ENCODE measurements at places on chromosomes 3 and 15. TPM values are rescaled to one million over a fixed set of nuclear protein-coding genes. Genes with fewer than 3 reads are reported as not detected.

Gene GNAT1
- not detected for total RNA-seq

Gene RYR3
- not detected for total RNA-seq

Gene SOX2
- not detected for total RNA-seq

Gene REC114
- total RNA-seq: not detected

DNA sequence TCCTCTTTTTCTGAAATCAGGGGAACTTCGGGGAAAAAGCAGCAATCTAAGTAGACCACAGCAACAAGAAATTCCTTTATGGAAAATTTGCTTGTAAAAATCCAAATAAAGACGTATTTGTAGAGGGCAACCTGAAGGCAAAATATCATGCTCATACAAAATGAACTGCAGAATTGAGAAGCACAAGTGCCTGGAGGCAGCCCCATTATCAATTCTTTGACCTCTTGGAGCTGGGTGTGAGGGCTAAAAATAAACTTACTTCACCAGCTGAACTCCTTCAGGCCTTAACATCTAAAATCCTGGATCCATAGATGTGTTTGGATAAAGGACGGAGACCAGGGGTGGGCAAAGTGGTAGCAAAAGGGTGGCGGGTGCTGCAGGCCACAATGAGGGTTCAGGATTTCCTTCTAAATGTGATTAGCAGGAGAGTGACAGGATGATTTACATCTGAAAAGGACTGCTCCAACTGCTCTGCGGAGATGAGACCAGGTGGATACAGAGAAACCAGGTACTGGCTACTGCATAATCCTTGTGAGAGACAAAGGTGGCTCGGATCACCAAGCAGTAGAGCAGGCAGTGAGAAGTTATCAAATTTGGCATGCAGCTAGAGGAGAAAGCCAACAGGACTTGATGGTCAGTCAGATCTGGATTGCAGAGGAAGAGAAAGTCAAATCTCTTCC lies 81.7 kb upstream of the TJP1 start:
- no peaks in the 10 kb centered on the region for H3K36me3 ChIP-seq
- no peak overlapping the region for H3K27ac ChIP-seq
- no peaks in the 10 kb centered on the region for H3K4me1 ChIP-seq
- no peak for DNase-seq
- H3K27me3 ChIP-seq: peaks cover 33% of the 10 kb centered on the region

DNA sequence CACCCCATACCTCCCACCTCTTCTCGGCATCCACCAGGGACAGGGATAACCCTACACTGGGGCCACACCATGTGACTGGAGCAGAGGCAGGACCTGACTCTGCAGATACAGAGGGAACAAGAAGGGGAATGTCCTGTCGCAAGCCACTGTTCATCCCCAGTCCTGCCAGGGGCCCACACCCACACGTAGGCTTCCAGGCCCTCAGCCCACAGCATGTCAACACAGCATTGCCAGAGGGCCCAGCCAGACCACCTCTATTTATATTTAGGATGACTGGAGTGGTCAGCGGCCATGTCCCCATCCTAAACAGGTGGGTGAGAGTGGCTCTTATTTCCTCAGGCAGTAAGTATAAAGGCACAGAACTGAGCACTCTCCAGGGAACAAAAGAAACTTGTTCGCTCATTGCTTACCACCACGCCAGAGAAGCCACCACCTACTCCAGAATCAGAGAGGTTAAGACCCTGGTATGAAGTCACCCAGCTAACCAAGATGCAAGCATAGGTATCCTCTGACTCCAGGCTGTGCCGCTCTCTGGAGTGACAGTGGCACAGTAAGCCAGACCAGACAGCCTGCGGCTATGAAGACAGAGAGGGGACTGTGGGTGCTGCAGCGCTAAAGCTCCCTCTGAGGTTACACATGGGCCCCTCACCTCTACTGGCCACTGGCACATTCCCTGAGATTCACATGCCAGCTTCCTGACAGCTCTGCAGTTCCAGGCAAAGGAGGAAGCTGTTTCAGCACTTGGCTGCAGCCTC lies 67.9 kb downstream of the LRIG1 start:
- no peaks in the 10 kb centered on the region for H3K36me3 ChIP-seq
- H3K4me1 ChIP-seq: peaks cover 4% of the 10 kb centered on the region
- H3K27me3 ChIP-seq: peaks cover 11% of the 10 kb centered on the region
- no peak overlapping the region for H3K4me3 ChIP-seq
- H3K27ac ChIP-seq: no peak overlapping the region

DNA sequence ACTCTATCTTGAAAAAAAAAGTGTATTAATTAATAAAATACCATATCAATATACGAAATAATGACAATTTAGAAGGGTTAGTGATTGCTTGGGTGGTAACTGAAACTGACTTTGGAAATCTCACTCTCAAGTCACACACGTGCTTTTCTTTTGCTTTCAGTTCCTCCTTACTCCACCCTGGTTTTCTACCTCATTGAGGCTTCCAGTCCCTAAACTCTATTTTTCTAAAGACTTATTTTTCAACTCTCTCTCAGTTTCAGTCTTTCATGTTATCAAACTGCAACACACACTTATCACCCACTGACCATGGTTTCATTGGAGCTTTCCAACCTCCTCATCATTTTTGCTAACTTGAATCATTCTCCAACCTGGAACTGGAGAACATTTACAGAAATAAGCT lies 23.5 kb downstream of the IL12A start:
- H3K36me3 ChIP-seq: no peaks in the 10 kb centered on the region
- no peak for DNase-seq
- no peak overlapping the region for H3K4me3 ChIP-seq
- H3K4me1 ChIP-seq: peaks cover 5% of the 10 kb centered on the region

GRCh38 chr15:87490666-87491065 lies 765.9 kb downstream of the NTRK3 start:
- peaks cover 10% of the 10 kb centered on the region for H3K27me3 ChIP-seq

- no peaks in the 10 kb centered on the region for H3K36me3 ChIP-seq
- no peak overlapping the region for H3K4me3 ChIP-seq
- H3K4me1 ChIP-seq: peaks cover 7% of the 10 kb centered on the region
- no peak for DNase-seq
- H3K27ac ChIP-seq: no peak overlapping the region
- H3K27me3 ChIP-seq: peaks cover 5% of the 10 kb centered on the region
Measured at GRCh38 chr3:57545636-57546268, 1.6 kb upstream of the DNAH12 start.

- peaks cover 9% of the 10 kb centered on the region for H3K27me3 ChIP-seq
- no peak for DNase-seq
- no peaks in the 10 kb centered on the region for H3K36me3 ChIP-seq
- H3K4me3 ChIP-seq: no peak overlapping the region
- peaks cover 11% of the 10 kb centered on the region for H3K4me1 ChIP-seq
Measured at GRCh38 chr3:46080969-46081345, 53.7 kb upstream of the XCR1 start.

- no peak overlapping the region for H3K4me3 ChIP-seq
- H3K36me3 ChIP-seq: peaks cover 32% of the 10 kb centered on the region
- H3K4me1 ChIP-seq: peaks cover 12% of the 10 kb centered on the region
Measured at GRCh38 chr3:128217702-128218547, 64.6 kb downstream of the EEFSEC start.

DNA sequence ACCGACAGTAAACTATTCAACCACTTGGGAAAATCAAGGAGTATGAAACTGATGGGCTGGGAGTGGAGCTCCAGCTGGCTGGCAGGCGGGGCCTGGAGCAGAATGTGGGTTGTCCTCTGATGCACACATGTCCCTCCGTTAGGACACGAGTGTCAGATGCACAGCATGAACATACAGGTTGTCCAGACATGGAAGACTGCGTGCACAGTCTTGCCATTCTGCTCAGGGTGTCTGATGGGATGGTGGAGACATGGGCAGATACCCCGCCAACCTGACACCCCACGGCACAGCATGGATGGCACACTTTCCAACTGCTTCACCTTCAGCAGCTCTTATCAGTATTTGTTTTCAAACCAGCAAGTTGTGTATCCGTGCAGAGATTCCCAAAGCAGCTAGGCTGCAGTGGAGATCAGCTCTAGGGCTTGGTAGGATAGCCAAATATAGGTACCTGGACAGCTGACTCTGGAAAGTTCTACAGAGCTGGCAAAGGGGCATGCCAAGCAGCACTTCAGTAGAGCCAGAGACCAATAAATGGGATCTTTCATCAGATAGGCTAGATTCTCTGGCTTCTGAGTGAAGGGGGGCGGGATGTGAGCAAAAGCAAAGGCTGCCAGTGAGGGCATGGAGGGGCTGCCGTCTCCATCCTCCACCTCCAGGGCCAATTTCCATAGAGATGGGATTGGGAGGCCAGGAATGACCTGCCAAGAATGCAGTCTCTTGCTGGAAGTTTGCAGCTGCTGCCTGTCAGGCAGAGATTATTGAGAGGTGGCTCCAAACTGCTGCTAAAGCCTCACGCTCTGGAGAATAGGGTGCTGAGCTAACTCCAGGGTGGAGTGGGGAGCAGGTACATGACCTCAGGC lies 47.2 kb upstream of the KY start:
- H3K4me3 ChIP-seq: no peak overlapping the region
- no peak overlapping the region for H3K27ac ChIP-seq
- H3K36me3 ChIP-seq: no peaks in the 10 kb centered on the region

- peaks cover 25% of the 10 kb centered on the region for H3K4me1 ChIP-seq
- no peaks in the 10 kb centered on the region for H3K36me3 ChIP-seq
- H3K4me3 ChIP-seq: no peak overlapping the region
- DNase-seq: no peak
- no peak overlapping the region for H3K27ac ChIP-seq
Measured at GRCh38 chr3:189308608-189309007, 136.8 kb downstream of the TPRG1 start.

DNA sequence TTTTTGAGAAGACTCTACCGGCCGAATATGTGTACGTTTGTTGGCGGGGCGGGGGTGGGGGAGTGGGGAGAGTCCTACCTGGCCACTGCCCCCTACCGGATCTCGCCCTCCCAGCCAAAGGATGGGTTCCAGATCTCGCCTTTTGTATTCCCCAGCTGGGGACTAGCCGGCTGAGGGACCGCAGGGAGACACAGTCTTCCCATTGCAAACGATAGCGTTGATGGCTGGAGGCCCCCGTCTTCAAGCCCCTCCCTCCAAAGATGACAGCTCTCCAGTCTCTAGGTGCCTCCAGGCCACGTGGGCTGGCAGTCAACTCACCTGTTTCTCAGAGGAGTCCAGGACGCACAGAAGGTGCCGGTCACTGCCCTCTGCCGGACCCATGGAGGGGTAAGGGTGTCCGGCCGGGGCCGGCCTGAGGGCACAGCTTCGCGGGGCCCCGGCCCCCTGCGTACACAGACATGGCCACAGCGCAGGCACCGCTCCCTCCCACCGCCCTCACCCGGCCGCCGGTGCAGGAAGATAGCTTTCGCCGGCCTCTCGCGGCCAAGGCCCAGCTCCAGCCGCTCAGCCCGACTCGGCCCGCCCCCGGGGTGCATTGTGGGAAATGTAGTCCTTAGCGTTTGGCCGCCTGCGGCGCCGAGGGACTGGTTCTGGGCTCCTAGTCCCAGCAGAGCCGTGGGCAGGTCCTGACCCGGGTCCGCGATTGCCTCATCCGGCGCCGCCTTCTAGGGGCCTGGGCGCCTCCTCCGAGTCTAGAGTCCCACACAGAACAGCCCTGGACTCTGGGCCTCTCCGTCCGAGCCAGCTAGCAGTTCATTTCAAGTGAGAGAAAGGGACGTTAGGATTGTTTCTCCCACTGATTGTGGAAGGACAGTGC lies at the start of gene MON1A:
TSS of gene MON1A (minus strand) at position 521 of the 877 bp plus-strand sequence. CDS start 16,465 bp downstream, outside the sequence.
- peak within 1 kb of the TSS; percentile 92 for H3K27ac ChIP-seq
- no peaks in the 10 kb centered on the region for H3K36me3 ChIP-seq
- H3K4me1 ChIP-seq: peaks cover 31% of the 10 kb centered on the region
- DNase-seq: peak; percentile 92
- H3K4me3 ChIP-seq: peak within 1 kb of the TSS; percentile 89
- no peaks in the 10 kb centered on the region for H3K27me3 ChIP-seq

- H3K27me3 ChIP-seq: peaks cover 9% of the 10 kb centered on the region
- H3K36me3 ChIP-seq: no peaks in the 10 kb centered on the region
- H3K4me3 ChIP-seq: no peak overlapping the region
- H3K27ac ChIP-seq: no peak overlapping the region
- DNase-seq: no peak
- no peaks in the 10 kb centered on the region for H3K4me1 ChIP-seq
Measured at GRCh38 chr3:29486096-29486495, 205.2 kb downstream of the RBMS3 start.

- peaks cover 79% of the 10 kb centered on the region for H3K4me1 ChIP-seq
- DNase-seq: no peak
- H3K27me3 ChIP-seq: no peaks in the 10 kb centered on the region
- peaks cover 60% of the 10 kb centered on the region for H3K36me3 ChIP-seq
Measured at GRCh38 chr3:71491154-71491752, 92.3 kb downstream of the FOXP1 start.

DNA sequence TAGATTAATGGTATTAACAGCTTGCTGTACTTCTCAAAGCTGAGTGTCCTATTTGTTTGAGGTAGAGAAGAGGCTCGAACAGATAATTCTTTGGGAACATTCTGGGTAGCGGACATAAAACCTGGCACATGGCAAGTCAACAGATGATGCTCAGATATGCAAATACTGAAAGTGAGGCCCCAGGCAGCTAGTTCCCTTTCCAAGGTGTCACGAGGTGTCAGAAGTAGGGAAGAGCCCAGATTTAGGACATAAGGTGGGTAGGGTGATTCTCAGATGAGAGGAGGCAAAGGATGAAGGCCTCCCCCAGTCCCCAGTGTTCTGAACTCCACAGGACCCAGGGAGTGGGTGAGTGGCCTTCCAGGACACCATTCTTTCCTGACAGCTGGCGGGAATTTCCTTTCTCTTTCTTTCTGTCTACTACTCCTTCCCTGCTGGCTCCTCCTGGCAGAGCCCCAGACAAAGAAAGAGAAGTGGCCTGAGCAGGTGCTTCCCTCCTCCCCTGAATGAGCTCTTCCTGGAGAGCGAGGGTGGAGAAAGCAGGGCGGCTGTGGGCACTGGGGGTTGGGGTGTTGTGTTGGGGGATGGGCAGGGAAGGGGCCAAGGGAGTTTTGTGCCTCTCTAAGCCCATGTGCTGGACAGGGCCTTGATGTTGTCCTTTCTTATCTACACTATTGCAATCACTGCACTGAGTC lies 87.5 kb downstream of the CORO2B start:
- no peak for DNase-seq
- H3K27ac ChIP-seq: no peak overlapping the region
- no peaks in the 10 kb centered on the region for H3K36me3 ChIP-seq
- H3K27me3 ChIP-seq: no peaks in the 10 kb centered on the region

GRCh38 chr3:64063207-64063982 lies 40.1 kb upstream of the PSMD6 start:
- DNase-seq: no peak
- no peak overlapping the region for H3K27ac ChIP-seq
- H3K4me1 ChIP-seq: no peaks in the 10 kb centered on the region
- no peak overlapping the region for H3K4me3 ChIP-seq
- peaks cover 20% of the 10 kb centered on the region for H3K27me3 ChIP-seq

Data from activated naive CD8-positive, alpha-beta T cell treated with anti-CD3 and anti-CD28 coated beads for 36 hours (primary cell).